Substantia nigra (tissue), 51 donors: ENCODE measurements at places on chromosomes 16 and 17.
A peak's percentile ranks its signal among the peaks of the same experiment; 100 is the strongest.

GRCh38 chr17:7043497-7044198, at the start of gene SLC16A11:
TSS of gene SLC16A11 (minus strand) at chr17:7044092. CDS start at chr17:7043513, 579 bp downstream.
- DNase-seq = no peak

DNA sequence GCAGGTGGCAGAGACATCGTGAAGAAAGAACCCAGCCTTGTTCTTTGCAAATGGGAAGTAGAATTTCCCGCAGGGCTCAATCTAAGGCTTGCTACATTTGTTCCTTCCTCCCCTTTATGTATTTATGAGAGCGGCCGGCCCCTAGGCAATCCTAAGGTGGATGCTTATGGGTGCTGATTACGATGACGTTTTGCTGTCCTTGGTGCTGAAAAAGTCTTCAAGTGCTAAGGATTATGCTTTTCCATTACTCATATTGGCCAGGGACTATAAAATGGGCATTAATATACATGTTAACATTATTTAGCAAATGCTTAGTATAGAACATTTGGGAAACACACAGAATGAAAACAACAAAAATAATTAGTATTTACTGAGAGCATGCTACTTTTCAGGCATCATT, 313.3 kb upstream of the XYLT1 start:
- no peak for DNase-seq

DNA sequence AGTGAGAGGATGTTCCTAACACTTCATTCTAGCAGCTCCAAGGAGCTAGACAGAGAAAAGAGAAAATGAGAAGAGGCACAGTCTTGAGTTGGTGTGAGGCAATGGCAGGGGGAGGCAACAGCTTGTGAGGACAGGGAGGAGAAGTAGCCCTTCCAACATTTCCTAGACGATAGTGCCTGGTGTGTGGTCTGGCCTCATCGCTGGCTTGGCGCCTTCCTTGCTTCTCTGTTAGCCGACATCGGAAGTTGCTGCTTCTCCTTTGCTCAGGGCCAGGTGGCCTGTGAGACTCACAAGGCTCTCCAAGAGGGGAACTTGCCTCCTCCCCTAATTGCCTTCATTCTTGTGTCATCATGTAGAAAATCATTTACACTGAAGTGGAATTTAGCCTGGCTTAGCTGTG, 208.7 kb downstream of the MAP2K4 start:
- no peak for DNase-seq

DNA sequence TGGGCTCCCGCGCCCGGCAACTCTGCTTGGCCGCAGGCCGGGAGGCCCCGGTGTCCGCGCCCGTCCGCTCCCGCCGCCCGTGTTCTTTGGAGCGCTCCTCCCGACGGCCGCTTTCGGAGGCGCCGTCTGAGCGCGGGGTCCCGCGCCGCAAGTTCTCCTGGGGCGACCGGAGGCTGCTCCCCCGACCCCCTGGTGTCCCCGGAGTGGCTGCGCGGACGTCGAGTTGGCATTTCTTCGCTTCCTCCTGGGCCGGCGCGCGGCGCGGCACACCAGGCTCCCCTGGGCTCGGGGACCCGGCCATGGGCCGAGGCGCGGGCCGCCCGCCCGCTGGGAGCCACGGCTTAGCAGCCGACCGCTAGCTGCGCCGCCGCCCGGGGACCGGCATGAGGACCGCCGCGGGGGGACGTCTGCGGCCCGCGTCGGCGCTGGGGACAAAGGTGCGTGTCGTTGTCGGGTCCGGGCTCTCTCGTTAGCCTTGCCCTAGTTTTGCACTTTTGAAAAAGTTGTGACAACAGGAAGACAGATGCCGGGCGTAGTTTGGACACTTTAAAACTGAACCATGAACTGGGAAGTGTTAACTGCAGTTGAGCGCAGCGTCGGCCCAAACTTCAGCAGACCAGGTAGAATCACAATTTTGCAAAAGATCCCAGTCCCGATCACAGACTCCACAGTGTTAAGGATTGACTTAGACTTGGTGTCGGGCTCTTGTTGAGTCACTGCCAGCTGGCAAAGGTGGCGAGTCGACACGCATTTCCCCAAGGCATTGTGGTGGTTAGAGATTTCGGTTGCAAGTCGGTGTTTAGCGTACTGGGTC, 700 bp downstream of the UBN1 start:
- peak; percentile 12 for DNase-seq

GRCh38 chr17:6487251-6488007, 43.2 kb downstream of the PIMREG start:
- no peak for DNase-seq
